WTC11 (cell line): ENCODE measurements at places on chromosomes 3 and 15.

GRCh38 chr3:11034309-11034985 lies 41.9 kb downstream of the SLC6A1 start:
- no peaks in the 10 kb centered on the region; the same call in 1 of the 2 replicates for H3K27me3 ChIP-seq
- no peaks in the 10 kb centered on the region for H3K36me3 ChIP-seq
- no peak overlapping the region for H3K4me3 ChIP-seq
- no peaks in the 10 kb centered on the region for H3K4me1 ChIP-seq
- DNase-seq, result no peak
- no peak overlapping the region for H3K27ac ChIP-seq

- H3K4me3 ChIP-seq, result no peak overlapping the region
- peaks cover 66% of the 10 kb centered on the region for H3K4me1 ChIP-seq
- 0 out of 2 replicates have a peak overlapping the region, but pooled peaks have one; percentile 48 for H3K27ac ChIP-seq
- no peak for DNase-seq
These were observed 58.8 kb downstream of the ARHGAP31 start for GRCh38 chr3:119352863-119353527.

- peak overlapping the region; percentile 92; the same call in 1 of the 2 replicates for H3K27ac ChIP-seq
- peak overlapping the region; percentile 97 for H3K4me3 ChIP-seq
- H3K36me3 ChIP-seq, result no peaks in the 10 kb centered on the region
- peaks cover 17% of the 10 kb centered on the region for H3K27me3 ChIP-seq
These were observed 224.8 kb upstream of the IL12A start for GRCh38 chr3:159763602-159764489.

GRCh38 chr3:70110066-70110465 lies 110.5 kb downstream of the SAMMSON start:
- DNase-seq, result no peak
- H3K27me3 ChIP-seq, result no peaks in the 10 kb centered on the region; the same call in 1 of the 2 replicates
- H3K36me3 ChIP-seq, result no peaks in the 10 kb centered on the region
- no peak overlapping the region for H3K4me3 ChIP-seq
- H3K4me1 ChIP-seq, result no peaks in the 10 kb centered on the region
